ENCODE measurements at places on chromosomes 1 and 21.

DNA sequence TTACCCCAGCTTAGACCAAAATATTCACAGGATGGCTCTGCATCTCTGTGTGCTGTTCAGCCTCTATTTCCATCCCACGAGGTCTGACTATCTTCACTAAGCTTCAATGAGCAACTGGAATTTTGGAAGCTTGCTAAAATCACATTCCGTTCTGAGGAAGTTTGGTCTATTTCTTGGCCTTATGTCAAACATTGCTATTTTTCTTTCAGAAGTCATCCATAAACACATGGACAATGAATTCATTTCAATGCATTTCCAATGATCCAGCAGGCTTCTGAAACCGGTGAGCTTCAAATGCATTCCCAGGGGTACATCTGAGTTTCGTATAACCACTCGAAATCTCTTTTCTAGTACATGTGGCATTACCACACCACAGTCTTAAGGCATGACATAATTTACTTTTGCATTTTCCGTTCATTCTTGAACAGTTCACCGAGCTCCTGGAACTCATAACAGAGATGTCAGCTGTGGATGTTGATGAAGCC lies 294.1 kb upstream of the KAZN start:
- DNase-seq, result no peak

DNA sequence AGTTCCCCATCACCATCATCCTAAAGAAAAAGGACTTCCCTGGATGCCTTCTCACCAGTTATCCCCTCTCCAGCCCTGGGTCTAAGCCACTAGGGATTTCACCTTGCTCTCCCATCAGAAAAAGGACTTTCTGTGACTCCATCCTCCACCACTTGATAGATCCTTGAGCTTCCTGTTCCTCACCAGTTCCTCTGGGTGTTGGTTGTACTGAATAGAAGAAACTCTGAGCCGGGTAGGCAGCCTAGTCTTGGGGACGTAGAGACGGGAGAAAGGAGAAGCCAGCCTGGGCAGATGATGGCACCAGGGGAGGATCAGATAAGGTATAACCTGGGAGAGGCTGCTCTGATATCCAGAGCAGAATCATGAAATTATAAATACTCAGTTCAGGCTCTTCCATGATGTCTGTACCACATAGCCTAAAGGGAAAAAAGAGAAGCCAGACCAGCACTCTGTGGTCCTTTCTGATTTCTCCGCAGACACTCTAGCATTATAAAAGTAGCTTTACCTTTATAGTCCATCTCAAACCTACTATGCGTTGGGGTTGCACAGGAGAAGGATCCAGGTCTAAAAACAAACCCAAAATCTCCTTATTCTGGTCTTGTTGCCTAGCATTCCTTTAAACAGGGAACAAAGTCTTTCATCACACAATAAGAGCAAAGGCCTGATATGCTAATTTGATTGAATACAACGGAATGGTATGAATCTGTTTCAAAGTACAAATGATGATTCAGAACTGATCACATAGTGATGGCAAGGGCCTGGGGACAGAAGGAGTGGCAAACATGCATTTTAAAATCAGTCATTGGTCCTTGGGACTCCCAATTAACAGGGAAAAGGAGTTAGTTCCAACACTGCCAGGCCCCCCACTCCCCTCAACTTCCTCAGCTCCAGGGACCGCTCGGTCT lies 1.2 kb upstream of the CD34 start:
- no peak for DNase-seq

GRCh38 chr1:228463559-228464455 lies 23.4 kb upstream of the RNF187 start:
- DNase-seq, result no peak

DNA sequence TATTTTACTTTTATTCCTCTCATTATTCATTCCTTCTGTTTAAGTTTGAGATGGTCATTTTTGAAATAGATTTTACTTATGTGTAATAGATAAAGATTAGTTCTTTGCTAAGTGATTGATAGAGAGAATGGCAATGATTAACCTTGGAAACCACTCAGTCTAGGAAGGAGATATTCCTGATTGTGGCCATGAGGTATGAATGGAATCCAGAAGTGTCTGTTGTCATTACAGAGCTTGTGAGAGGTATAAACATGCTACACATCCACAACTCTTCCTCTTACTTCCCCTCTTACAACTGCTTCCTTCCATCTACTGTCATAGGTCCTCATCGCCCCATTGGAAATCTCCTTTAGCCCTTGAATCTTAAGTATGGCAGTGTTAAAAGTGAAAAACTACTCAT lies 988.8 kb upstream of the B3GALT2 start:
- DNase-seq, result no peak

GRCh38 chr1:221462345-221462744 lies 279.5 kb downstream of the DUSP10 start:
- no peak for DNase-seq

GRCh38 chr1:16250524-16251251 lies 13.7 kb upstream of the CPLANE2 start:
- DNase-seq, result no peak

DNA sequence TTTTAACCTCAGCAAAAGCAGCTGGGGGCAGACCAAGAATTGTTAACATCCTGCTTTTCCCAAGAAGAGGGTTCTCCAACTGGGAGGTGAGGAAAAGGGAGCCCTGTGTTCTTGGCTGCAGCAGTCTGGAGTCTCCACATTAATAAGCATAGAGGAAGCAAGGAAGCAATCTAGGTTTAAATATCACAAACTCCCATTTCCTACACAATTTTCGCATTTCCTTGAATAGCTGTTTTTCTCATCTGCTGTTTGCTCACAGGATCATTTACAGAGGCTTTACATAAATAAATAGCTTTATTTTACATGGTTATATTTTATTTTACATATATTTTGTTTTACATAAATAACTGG lies 124.0 kb downstream of the TRIM33 start:
- no peak for DNase-seq

- no peak for DNase-seq
Observed at GRCh38 chr1:18175530-18176377, 68.2 kb downstream of the IGSF21 start.

- no peak for DNase-seq
Observed at GRCh38 chr1:44596511-44596910, 77.8 kb downstream of the TMEM53 start.

DNA sequence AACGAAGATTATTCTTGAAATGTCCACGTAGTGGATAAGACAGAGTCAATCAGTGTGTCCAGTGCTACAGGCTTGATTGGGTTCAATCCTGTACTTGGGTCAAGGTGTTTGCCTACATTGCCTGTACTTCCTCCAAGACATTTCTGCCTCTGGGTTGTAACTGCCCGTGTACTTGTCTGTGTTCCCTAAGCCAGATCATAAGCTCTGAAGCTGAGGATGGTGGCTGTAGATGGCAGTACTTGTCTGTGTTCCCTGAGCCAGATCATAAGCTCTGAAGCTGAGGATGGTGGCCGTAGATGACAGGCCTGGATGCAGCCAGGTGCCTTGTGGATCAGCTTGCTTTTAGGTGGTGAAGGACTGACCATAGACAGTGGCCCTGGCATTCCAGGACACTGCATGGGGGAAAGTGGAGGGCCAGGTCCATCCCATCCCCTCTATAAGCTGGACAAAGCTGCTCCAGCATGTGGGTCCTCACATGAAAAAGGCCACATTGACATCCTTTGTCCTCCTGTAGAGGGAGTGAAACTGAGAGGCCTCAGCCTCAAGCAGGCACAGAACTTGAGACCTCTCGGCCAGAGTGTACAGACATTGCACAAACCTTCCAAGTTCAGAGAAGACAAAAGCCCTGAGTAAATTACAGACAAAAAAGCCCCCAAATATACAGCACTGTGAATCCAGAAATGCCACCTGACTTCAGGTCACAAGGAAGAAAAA lies 2.0 kb upstream of the SRM start:
- DNase-seq, result no peak

DNA sequence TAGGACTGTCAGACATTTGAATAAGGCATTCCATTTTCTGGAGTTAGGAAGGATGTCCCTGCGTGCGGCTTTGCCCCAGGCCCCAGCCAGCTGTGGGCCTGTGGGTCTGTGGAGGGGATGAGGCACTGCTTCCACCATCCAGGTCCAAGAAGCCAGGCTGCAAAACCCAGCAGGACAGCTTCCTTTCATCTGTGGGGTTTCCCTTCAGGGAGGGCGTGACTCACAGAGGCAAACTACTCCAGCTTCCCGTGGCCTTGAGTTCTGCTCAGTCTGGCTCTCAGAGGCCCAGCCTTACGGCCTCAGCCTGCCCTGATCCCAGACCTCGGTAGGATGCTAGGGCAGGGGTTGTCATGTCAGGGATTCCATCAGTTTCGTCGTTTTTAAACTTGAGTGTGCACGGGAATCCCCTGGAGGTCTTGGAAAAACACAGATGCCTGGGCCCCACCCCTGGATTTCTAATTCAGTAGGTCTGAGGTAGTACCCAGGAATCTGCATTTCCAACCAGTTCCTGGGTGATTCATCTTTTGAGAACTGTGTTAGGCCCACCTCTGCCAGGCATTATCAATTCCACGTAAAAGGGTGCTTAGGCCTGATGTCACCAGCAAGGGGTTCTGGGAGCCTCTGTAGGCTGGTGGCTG lies 32.3 kb upstream of the TENT5C start:
- no peak for DNase-seq

GRCh38 chr1:177209357-177209756 lies 38.6 kb downstream of the BRINP2 start:
- DNase-seq, result peak; percentile 45

DNA sequence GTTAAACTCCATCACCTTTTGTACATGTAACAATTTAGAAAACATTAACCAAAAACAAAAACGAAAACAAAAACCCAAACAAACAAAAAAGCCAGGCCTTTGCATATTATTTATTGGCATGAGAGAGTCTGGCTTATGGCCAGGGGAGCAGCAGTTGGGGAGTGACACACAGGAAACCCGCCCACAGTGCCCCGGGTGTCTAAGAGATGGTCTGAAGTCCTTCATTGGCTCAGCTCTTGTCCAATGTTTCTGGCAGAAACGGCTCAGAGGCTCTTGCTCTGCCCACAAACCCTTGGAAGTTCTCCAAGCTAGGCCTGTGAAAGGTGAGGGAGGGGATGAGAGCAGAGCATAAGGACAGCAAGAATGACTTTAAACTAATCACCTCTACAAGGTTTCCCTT lies 131.5 kb downstream of the CNIH3 start:
- DNase-seq, result no peak
